ENCODE measurements at places on chromosomes 1 and 21.

- DNase-seq = no peak
Observed at GRCh38 chr21:15098908-15099307, 34.1 kb upstream of the NRIP1 start.

GRCh38 chr1:225533238-225533637, 105.4 kb upstream of the LBR start:
- no peak for DNase-seq

GRCh38 chr1:246801241-246802020, 77.2 kb downstream of the SCCPDH start:
- DNase-seq = no peak

- no peak for DNase-seq
Observed at GRCh38 chr21:25457946-25458345, 149.3 kb downstream of the MRPL39 start.

GRCh38 chr1:168387781-168388760, 107.4 kb downstream of the TBX19 start:
- no peak for DNase-seq

- no peak for DNase-seq
Observed at GRCh38 chr21:44758781-44759627, 42.6 kb downstream of the UBE2G2 start.

DNA sequence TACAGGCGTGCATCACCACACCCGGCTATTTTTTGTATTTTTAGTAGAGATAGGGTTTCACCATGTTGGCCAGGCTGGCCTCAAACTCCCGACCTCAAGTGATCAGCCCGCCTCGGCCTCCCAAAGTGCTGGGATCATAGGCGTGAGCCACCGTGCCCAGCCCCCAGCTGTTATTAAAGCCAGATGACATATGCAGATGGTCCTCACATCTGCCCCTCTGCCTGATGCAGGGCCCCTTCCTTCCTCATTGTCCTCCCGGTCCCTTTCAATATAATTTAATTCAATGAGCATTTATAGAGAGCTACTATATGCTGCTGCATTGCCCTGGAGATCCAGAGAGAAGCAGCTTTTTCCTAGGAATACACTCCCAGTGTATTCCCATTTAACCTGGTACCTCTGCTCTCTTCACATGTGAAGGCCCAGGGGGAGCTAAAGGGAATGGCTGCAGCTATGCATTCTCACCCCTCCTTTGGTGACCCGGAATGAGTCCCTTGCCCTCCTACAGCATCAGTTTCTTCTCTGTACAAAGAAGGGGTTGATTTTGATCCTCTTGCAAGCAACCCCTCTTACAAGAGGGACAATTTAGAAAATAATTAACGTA, 55.6 kb downstream of the L1TD1 start:
- no peak for DNase-seq

Measured in COR-L47 (cell line).